CD8-positive, alpha-beta T cell (primary cell): ENCODE measurements at places on chromosomes 4 and X.

- DNase-seq, result peak; percentile 4
Observed at GRCh38 chrX:115362334-115363095, 73.0 kb downstream of the LUZP4 start.

- no peak for DNase-seq
Observed at GRCh38 chr4:76592460-76592859, 157.4 kb downstream of the SHROOM3 start.

GRCh38 chr4:120055162-120055561 lies 11.5 kb downstream of the MAD2L1 start:
- DNase-seq, result no peak

GRCh38 chrX:102976286-102976685 lies 39.2 kb downstream of the RAB40AL start:
- DNase-seq, result no peak

DNA sequence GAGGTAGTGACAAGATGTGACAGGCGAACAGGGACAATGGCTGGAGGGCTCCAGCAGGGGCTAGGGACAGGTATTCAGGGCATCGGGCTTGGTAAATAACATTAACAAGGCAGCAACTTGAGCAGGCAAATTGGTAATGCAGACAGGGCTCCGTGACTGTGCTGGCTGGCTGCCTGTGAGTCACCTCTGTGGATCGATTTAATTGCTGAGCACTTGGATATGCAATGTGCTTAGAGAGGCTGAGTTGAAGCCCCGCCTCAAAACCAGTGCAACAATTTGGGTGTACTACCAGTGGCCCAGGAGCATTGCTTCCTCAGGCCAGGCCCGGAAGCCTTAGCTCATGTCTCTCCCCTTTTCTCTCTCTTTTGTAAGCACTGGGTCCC lies 19.5 kb downstream of the CNGA2 start:
- no peak for DNase-seq
